NCI-H1105 treated with DMSO at 0.1 percent for 48 hours (cell line): ENCODE measurements at places on chromosomes 16 and 17.

- DNase-seq: no peak
Observed at GRCh38 chr17:19454074-19454473, 43.0 kb downstream of the RNF112 start.

DNA sequence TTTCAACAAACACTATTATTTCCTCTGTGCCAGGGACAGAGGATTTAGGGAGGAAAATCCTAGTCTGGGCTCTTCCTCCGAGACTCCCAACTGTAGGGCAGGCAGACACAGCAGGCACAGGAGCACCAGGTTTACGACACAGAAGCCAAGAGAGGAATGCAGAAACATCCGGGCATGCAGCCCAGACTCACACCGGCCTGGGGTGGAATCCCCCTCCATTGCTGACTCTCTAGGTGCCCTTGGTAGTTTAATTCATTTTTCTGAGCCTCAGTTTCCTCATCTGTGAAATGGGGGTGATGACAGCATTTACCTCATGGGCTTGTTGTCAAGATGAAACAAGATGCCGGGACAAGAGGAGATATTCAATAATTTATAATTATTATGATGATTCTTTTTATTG, 14.9 kb downstream of the CA4 start:
- no peak for DNase-seq

GRCh38 chr16:14513389-14514107, 116.5 kb downstream of the PARN start:
- DNase-seq: no peak

DNA sequence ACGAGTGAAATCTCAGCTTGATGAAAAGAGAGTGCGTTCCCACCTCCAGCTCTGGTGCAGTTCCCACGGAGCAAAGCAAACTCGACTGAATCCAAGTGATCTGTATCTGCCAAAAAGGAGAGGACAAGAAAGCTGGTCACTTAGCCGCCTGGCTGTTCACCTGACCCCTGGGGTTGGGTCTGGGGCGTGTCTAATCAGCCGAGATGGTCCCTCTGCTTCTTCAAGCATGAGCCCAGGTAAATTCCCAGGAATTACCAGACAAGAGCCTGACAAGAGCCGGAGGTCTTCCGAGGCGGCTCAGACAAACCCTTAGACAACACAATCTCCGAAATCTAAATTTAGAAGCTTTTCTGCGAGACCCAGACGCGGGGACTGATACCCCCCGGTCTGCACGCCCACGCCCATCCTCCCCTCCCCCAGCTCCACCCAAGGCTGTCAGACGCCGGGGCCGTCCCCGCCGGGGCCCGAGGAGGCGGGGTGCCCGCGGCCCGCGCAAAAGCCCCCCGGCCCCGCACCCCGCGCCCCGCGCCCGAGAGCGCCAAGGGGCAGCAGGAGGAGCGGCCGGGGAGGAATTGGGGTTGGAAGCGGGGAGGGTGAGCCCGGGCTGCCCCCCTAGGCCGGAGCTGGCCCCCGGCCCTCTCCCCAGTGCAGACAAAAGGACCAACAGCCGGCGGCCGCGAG, 674 bp downstream of the ZNF821 start:
- peak; percentile 28 for DNase-seq

- no peak for DNase-seq
Observed at GRCh38 chr17:11638700-11639265, 40.5 kb downstream of the DNAH9 start.

DNA sequence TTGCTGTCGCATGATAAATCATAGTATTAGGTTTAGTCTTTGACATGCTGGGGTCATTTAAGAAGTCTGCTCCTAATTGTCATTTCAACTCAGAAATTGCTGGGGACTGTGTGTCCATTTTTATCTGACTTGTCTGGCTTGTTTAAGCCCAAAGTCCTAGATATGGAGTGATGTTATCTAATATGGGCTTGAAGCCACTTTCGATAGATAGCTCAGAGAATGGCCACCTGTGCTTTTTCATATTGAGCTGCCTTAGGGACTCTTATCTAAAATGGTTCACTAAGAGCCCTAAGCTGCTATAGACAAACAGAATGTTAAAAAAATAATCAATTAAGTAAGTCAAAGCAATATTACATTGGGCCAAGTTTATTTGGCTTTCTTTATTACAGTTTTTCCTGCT, 81.6 kb upstream of the CNTNAP4 start:
- no peak for DNase-seq

- no peak for DNase-seq
Observed at GRCh38 chr16:21218153-21218552, 6.8 kb upstream of the ZP2 start.

DNA sequence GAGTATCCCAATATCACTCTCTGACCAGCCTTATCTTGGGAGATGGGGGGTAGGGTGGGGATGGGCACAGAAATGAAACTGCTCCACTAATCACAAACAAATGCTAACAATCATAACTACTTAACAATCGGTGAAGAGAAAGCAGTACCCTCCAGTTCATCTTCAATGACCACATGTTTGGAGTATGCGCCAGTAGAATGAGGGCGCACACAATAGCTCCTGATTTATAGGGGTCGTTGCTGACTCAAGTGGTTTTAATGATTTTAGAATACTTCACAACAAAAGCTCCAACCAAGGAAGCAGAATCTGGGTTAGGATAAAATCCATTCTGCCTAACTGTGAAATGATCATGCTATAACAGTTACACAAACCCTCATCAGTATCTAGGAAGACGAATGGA, 184.4 kb downstream of the AATF start:
- no peak for DNase-seq

GRCh38 chr16:74219706-74220105, 76.9 kb upstream of the PSMD7 start:
- DNase-seq: no peak

DNA sequence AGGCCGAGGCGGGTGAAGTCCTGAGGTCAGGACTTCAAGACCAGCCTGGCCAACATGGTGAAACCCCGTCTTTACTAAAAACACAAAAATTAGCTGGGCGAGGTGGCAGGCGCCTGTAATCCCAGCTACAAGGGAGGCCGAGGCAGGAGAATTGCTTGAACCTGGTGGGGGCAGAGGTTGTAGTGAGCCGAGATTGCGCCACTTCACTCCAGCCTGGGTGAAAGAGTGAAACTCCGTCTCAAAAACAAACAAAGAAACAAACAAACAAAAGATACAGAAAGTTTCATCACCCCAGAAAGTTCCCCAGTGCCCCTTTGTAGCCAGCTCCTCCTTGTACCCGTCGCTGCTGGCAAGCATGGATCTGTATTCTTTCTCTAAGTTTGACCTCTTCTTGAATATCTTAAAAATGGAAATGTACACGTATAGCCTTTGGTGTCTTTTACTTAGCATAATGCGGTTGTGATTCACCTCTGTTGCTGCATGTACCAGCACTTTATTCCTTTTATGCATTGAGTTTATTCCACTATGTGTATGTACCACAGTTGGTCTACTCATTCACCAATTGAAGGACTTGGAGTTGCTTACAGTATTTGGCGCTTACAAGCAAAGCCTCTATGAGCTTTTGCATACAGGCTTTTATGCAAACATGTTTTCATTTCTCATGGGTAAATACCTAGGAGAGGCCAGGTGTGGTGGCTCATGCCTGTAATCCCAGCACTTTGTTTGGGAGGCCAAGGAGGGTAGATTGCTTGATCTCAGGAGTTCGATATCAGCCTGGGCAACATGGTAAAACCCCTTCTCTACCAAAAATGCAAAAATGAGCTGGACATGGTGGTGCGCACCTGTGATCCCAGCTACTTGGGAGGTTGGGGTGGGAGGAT, 87.5 kb upstream of the CLEC18A start:
- no peak for DNase-seq

DNA sequence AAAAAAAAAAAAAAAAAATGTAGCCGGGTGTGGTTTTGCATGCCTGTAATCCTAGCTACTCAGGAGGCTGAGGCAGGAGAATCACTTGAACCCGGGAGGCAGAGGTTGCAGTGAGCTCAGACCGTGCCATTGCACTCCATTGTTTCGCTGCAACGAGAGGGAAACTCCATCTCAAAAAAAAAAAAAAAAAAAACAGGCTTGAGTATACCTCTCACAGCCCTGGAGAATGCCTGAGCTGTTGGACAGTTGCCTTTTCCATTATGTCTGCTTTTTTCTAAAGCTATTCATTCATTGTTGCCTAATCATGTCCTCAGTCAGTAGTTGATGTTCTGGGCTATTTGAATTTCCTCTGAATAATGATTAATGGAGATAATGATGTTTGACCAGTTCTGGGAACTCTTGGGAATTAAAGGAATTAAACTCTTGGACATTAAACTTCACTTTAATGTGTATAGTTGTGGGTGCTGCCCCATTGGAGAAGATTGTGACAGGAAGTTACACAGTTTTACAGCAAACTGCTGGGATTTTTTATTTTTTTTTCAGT, 11.8 kb downstream of the HMOX2 start:
- no peak for DNase-seq

DNA sequence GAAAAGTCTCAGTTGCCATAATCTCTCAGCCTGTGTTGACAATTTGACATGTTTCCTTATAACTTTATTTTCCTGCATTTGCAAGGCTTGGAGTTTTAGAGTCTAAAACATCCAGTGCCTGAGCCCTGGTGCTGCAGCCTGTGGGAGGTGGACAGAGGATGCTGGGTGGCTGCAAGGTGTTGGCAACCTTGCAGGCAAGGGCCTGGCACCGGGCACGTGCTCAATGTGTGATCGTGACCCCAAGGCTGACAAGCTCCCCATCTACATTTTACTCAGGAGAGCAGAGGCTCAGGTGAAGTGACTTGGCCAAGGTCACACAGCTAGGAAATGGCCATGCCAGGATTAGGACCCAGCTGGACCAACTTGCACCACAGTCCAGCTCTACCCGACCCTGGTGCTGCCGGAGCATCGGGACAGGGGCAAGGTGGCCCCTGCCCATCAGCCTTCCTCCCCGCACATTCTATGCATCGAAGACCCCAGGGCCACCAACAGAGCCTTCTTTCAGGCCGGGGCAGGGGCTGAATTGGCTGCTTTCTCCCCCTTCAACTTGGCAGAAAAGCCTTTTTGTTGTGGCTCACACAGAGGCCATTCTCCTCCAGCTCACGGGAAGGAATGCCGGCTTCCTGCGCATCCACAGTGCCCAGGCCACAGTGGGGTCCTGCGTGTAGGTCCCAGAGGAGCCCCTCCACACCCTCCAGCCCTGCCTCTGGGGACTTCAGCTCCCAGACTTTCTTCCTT, 23.1 kb downstream of the MMP15 start:
- DNase-seq: no peak

- DNase-seq: no peak
Observed at GRCh38 chr16:67393111-67393787, at the start of gene TPPP3. TSS of gene TPPP3 (minus strand) at chr16:67393498. CDS start at chr16:67391111, 2,387 bp downstream.

GRCh38 chr16:17515421-17516210, 44.9 kb upstream of the XYLT1 start:
- no peak for DNase-seq

DNA sequence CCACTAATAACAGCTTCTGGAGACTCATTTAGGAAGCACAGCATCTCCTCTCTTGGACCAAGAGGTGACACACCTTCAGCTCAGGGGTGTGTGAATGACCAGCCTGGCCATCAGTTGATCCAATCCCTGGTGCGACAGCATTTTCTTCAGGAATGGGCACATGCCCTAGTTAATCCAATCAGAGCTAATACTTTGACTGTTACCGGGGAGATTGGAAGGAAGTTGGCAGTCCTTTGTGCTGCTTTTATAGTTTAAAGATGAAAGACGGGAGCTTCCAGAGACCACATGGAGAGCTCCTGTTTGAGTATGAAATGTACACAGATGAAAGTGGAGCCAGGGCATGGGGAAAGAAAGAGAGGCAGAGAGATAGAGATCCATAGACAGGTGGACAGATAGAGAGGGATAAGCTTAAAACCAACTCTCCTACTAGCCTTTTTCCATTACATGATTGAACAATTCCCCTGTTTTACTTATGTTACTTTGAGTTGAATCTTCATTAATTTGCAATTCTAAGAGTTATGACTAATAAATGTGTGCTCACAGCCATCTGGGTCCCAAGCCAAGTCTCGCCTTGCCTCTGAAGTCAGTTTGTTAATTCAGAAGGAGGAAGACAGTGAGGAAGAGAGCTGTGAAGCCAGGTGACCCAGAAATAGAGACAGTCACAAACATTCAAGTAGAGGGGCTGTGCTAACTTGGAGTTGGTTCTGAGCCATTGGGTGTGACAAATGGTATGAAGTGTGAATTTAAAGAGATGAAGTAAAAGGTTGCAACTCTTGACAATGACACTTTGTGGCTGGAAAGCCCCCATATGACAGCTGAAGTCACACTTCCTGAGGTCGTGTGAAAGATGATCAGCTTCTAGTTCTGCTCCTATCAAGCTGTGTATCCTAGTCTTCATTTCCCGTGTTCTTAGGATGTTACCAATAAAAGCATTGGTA, 120.0 kb upstream of the GOT2 start:
- DNase-seq: no peak

GRCh38 chr17:76018340-76018680, 8.8 kb downstream of the EVPL start:
- DNase-seq: no peak

- DNase-seq: no peak
Observed at GRCh38 chr16:78206623-78207223, 107.3 kb downstream of the WWOX start.

DNA sequence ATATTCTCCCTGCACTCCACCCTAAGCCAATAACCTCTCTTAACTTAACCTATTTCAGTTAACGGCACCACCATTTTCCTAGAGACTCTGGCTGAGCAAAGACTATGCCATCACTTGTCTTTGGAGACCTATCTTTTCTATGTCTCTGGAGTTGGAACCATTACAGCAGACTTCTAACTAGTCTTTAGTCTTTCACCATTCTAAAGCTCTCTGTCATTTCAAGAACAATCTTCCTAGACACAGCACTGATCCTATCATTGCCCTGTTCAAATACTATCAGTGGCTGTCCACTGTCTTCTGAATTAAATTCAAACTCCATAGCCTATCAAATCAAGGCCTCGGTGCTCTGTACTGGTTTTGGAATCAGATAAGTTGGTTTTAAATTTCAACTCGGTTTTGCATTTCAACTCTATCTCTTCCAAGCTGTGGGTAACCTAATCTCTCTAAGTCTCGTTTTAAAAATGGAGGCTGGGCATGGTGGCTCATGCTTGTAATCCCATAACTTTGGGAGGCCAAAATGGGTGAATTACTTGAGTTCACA, 31.9 kb downstream of the RNF43 start:
- DNase-seq: no peak

DNA sequence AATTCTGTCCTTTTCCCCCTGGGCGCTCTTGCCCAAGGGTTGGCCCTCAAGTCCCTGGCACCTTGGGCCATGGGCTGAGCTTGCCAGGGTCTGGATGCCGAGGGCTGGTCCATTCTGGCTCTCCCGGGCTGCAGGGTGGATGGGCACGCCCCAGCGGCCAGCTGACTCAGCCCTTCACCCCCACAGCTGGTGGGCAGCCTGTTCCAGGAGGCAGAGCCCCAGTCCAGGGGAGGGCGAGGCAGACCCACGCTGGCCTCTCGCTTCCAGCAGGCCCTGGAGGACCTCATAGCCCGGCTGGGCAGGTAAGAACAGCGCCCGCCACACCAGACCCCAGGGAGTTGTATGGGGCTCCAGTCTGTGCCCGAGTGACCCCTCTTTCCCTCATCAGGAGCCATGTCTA, 15.0 kb downstream of the MYO15B start:
- DNase-seq: no peak

GRCh38 chr16:81367821-81368220, 53.1 kb downstream of the GAN start:
- no peak for DNase-seq
